ENCODE measurements at places on chromosomes 12 and 14.

- DNase-seq: no peak
Measured at GRCh38 chr12:70919597-70920035, 922 bp downstream of the PTPRR start.

DNA sequence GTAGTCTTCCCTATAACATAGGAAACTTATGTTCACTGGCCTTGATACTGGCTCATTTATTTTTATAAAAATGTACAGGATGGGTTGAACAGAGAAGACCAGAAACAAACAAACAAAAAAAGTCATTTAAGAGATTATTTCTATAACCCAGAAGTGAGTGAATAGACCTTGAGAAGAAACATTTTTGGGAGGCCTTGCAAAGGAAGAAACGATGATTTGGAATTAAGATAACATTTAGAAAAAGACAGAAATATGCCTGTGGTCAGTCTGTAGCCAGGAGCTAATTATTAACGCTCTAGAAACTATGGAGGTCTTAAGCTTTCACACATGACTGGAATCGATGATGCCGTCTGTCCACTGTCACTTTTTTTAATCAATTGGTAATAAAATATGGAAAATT is 264.0 kb downstream of the EGLN3 start:
- DNase-seq: no peak

- DNase-seq: no peak
Measured at GRCh38 chr12:104938371-104938770, 19.7 kb downstream of the SLC41A2 start.

DNA sequence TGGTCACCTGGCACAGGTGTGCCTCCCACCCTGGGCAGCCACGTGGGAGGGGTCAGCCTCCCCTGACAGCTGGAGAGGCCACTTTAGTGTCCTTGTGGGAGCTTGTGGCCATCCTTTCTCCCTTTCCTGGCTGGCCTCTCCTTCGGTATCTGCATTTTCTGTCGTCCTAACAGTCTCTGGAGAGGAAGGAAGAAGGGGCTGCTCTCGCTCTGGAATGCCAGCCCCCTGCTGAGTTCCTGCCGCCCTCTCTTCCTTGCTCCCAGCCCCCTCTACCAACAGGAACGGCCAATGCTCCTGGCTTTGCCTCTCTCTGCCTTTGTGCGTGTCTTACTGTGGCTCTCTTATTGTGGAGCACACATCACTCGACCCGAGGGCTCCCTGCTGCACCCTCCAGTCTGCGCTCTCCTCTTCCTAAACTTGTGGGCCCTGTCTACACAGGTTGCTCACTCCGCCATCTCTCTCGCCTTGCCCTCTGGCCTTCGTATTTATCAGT is 70.8 kb downstream of the FBXL14 start:
- no peak for DNase-seq

- no peak for DNase-seq
Measured at GRCh38 chr14:73290279-73290678, 53.0 kb downstream of the PAPLN start.

- DNase-seq: no peak
Measured at GRCh38 chr14:26286081-26286912, 311.5 kb downstream of the NOVA1 start.

DNA sequence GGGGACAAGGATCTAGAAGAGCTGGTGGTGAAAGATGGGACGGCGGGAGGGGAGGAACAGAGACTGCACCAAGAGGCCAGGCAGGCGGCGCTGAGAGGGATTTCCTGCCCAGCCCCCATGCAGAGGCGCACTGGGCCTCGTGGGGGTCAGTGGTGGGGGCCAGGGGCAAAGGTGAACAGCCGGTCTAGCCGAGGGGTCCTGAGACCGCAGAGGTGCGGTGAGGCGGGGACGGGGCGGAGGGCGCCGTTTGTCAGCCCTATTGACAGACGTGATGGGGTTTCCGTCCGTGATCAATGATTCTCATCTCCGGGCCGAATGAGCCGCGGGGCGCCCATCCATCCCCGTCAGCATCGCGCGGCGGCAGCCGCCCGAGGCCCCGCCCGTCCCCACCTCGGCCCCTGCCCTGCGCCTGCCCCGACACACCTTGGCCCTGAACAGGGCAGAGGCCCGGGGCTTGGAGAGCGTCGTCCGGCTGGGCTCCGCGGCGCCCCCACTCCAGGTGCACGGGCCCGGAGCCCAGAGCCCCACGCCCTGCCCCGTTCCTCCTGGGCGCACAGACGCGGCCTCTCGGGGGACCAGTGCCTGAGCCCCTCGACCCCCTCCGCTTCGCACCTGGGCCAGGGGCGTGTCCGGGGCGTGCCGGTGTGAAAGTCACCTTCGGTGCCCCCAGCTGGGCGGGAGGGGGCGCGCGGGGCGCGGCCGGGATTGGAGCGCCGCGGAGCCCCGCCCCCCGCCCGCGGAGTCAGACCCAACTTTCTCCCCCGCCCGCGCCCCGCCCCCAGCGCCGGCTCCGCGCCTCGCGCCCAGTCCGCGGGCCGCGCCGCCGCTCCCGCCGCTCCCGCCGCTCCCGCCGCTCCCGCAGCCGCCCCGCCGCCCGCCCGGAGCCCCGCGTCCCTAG is at the start of gene NXPH4:
TSS of gene NXPH4 (plus strand) at position 781 of the 898 bp plus-strand sequence. CDS start 176 bp downstream, outside the sequence.
- DNase-seq: no peak

- no peak for DNase-seq
Measured at GRCh38 chr12:25320123-25321006, 69.6 kb upstream of the KRAS start.

DNA sequence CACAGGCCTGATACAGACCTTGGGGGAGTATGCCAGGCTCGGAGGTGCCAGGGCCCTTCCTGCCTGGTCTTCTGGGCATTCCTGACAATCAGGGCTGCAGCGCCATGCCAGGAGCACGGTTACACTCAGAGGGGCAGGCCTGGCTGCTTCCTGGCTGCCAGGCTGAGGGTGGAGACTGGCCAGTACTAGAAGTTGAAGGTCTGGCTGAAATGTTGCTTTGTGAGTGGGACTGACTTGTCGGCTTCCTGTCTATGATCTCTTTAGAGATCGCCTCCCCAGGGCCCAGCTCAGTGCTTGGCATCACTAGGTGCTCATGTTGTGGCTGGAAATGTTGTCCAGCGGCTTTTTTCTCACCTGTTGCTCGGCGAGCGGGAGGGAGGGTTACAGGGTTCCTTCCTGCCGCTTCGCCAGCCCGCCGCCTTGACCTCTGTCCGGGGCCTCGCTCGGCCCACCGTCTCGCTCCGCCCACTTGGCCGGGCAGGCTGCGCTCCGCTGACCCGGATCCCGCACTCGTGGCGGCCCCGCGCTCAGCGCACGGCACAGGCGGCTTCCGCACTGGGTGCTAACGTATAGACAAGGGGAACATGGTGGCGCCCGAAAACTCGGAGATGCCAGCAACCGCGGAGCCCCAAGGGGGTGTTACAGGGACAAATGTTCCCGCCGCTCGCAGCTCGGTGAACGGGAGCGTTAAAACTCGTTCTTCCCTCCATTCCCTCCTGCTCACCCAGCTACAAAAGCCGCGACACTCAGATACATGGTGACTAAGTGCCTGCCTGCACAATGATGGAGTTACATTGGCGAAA is 32.6 kb downstream of the PAPLN start:
- no peak for DNase-seq

GRCh38 chr12:111570084-111570961 is 28.8 kb downstream of the ATXN2 start:
- no peak for DNase-seq

DNA sequence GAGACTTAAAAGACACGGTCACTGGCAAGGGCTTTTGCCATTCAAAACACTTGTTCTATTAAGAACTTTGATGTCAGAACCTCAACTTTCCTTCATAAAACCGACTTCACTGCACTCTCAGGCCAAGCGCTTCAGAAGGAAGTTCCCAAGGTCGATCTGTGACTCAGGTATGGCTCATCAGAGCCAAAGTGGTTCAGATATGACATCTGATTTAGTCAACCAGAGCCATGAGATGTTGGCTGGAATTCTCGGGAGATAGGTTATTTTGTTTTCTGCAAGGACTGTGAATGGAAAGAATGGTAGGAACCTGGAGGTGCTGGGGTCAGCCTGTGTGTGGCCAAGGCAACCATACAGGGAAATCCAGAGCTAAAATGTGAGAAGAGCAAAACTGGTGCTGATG is 445.6 kb downstream of the GLT1D1 start:
- DNase-seq: no peak

DNA sequence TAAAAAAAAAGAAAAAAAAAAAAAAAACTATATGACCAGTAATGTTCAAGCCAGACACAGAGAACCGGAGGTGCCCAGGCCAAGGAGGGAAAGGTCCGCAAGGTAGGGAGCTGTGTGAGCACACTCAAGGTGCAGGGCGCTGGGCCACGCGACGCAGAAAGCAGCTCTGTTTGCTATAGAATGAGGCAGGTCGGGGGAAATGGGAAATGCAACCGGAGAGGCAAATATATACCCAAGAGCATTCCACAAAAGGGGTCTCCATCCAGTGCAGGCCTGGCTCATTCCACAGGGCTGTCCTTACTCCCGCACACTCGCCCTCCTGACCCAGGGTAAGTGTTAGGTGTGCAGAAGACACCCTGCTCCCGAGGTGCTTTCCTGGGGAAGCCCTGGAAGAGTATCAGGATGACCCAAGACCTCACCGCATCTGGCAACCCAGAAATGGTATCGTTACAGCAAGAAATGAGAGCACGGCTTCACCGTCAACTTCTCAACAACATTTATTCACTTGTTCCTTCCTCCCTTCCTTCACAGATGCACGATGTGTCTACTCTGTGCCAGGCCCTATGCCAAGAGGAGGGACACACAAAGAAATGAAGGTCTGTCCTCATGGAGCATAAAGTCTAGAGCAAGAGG is 86.4 kb downstream of the BCL11B start:
- DNase-seq: no peak

DNA sequence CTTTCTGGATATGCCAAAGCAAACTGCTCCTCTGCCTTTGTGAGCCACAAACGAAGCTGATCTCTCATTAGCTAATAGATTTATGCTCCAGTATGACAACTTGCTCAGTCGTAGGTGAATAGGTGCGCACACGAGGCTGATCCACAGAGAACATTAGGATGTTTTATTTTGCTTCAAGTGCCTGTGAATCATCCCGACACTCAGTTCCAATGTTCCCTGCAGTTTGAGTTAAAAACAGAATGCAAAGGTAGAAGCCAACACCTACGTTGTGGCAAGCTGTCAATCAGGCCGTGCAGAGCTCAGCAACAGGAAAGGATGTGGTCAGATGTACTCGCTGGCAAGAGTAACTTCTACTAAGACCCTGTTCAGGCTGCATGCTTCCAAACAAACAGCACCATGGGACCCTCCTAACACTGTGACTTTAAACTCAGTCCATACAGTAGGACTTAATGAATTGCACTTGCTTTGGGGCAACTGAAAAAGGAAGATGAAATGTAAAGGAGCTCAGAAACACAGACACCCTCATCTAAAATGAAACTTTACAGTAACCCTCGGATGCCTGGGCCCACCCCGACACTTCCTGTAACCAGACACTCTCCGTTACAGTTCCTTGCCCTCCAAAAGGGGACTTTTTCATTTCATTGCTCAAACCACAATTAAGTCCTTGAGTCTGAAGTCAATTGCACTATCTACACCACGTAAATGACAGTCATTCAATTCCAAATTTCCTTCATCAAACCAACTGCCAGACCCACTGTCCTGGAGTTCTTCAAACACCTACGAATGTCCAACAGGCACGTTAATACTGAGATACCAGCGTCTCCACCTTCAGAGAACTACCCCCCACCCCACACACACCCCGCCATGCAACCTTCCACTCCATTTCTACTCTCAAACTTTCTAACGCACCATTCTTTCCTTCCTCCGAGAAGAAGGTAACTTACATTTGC is 1.6 kb downstream of the CCDC88C start:
- DNase-seq: no peak

- no peak for DNase-seq
Measured at GRCh38 chr14:98736701-98737338, 535.2 kb downstream of the BCL11B start.

- DNase-seq: no peak
Measured at GRCh38 chr14:59339524-59340330, 125.5 kb downstream of the GPR135 start.

GRCh38 chr14:75519394-75519793 is 2.9 kb upstream of the BATF start:
- no peak for DNase-seq

DNA sequence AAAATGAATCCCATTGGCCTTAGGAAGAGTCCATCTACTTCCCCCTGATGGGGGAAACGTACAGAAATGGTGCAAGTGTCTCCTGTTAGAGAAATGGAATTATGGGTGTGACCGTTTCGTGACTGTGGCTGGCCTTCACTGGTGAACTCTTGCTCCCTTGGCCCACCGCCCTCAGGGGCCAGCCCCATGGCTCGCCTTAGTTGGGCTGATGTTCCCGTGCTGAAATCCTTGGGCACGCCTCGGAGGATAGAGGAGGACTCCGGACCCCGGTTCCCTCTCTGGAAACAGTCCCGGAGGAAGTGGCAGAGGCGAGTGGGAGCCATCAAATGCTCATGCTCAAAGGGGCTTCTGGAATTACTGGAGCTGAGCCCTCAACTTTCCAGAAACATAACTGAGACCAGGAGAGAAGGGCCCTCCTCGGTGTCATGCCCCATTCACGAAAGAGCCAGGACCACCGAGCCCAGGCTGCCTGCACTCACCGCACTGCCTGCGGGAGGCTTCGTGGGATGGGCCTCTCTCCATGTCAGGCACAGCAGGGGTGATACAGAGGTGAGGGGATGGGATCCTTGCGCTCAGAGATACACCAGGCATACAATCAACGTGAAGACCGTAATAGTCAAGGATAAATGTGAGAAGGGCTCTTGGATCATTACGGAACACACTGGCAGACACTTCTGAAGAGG is 10.1 kb upstream of the CACNA2D4 start:
- DNase-seq: no peak

- DNase-seq: no peak
Measured at GRCh38 chr14:101004176-101004575, 100.7 kb upstream of the RTL1 start.

DNA sequence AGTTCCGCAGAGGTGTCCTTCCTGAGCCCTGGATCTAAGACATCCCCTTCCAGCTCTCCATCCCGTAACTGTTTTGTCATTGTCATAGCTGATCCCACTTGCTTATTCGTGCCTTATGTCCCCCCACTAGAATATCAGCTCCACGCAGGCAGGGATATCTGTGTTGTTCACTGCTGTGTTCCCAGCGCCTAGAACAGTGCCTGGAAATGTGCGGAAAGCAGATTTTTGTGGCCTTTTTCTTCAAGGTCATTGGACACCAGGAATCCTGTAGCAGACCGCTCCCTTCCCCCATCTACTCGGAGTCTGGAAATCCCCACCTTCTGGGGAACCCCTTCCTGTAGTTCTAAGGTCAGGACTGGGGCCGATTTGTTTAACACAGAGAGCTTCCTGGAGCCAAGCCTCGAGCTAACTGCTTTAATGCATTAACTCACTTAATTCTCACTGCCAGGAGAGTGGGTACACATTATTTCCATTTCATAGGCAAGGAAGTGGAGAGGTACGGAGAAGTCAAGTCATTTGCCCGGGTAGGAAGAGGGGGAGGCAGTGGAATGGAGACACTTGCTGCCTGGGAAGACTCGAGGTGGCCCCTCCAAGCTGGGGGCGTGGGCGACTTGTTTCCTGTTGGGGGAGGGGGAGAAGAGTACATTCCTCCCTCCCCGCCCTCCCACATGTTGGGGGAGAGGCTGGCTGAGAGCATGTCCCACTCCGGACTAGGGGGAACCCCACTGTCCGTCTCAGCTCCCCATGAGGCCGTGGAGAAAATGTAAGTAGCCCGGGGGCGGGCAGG is 1.2 kb upstream of the SH2B3 start:
- peak; percentile 48 for DNase-seq
